Activated CD4-positive, alpha-beta memory T cell treated with anti-CD3 and anti-CD28 coated beads, Interleukin-2, amount 10 ng/mL, durations not matched to agents 7 days and 5 days (primary cell): ENCODE measurements at places on chromosomes 5 and 9.
A peak's percentile ranks its signal among the peaks of the same experiment; 100 is the strongest.

- DNase-seq = no peak
These were observed 210.2 kb upstream of the ITGA1 start for GRCh38 chr5:52577546-52577945.

DNA sequence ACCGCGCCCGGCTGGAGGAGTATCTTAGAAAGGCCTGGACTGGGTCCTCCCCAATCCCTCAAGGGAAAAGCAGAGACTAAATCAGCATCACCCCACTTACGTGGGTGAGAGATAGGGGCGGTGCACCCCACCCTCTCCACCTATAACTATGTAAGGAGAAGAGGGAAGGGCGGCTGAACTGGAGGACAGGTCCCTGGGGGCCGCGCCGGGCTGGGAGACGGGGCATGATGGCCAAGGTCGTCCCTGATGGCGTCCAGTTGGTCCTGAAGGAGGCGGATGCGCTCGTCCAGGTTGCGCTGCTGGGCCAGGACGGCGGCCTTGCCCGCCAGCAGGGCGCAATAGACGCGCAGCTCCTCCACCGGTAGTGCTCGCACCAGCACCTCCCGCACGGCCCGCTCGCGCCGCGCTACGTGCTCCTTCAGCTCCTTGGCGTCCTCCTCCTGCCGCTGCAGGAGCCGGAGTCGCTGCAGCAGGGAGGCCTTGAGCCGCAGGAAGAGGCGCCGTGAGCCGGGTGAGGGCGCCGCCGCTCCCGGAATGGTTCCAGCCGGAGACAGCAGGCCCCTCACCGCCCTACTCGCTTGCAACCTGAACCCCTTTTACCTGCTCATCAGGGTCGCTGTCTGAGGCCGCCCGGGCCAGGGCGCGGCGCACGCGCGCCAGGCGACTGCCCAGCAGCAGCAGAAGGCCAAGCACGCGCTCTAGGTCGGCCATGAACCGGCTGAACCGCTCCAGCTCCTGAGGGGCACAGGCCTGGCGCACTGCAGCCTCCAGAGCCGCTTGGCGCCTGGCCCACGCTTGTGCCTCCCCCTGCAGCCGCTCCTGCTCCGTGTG, 7.6 kb downstream of the SHROOM1 start:
- no peak for DNase-seq

DNA sequence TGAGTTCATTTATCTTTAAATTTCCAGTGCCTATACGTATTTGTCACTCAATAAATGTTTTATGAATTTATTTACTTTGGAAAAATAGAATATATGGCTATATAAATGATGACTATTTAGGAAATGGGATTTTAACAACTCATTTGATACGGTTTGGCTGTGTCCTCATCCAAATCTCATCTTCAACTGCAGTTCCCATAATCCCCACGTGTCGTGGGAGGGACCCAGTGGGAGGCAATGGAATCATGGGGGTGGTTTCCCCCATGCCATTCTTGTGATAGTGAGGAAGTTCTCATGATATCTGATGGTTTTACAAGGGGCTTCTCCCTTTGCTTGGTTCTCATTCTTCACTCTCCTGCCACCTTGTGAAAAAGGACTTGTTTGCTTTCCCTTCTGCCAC, 187.6 kb upstream of the EFNA5 start:
- DNase-seq = no peak

- DNase-seq = peak; percentile 80
These were observed at the start of gene GRK6 for GRCh38 chr5:177426566-177427210. GRK6 (plus strand) TSS chr5:177426676; CDS start chr5:177426846, 170 bp downstream.

DNA sequence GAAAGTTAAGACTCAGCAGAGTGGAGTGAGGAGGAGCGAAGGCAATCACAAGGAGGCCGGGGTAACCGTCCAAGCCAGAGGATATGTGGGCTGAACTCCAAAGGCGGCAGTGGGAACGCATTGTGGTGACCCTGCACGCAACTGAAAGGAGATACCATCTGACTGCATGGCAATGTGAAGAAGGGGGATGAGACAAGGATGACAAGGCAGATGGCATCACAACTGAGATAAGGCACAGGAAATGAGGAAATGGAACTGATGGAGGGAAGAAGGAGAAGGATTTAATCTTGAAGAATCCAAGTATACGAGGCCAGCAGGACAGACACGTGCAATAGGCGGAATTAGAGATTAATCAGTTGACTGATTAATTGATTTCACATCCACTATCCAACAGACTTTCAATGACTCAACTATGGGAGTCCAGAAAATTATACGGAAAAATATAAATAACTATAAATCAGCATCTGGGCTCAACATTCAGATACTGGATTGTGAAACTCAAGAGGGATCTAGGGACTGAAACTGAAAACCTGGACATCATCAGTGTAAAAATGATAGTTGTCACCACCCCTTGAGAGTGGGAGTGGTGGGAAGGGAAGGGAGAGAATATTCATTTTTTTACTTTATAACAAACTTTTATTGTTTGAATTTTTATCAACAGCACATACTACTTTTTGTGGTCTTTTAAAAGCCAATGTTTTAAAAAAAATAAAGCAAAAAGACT, 86.1 kb downstream of the ARL15 start:
- DNase-seq = no peak

- no peak for DNase-seq
These were observed 43.6 kb upstream of the SYNPO start for GRCh38 chr5:150596826-150597225.

- no peak for DNase-seq
These were observed 288.0 kb downstream of the KCNN2 start for GRCh38 chr5:114649878-114650277.

GRCh38 chr5:52897238-52897614, 91.9 kb upstream of the ITGA2 start:
- no peak for DNase-seq

DNA sequence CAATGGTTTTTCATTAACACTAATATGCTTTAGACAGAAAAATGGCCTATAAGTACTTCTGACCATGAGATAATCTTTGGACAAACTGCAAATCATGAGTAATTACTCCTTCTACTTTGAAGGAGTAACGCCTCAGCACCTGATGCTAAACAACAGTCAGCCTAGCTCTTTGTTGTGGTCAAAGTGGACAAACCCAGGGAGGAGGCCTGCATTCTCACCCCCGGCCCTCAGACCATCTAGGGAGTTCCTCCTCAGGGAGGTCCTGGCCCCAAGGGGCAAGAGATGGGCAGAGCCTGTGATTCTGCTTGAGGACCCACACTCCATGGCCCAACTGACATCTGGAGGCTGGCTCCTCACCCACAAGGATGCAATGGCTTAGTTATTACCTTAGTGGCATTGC, 48.2 kb upstream of the ANGPTL2 start:
- peak; percentile 4 for DNase-seq
